ENCODE measurements at places on chromosomes 4 and X.

- DNase-seq: no peak
These were observed 30.5 kb upstream of the TCEAL4 start for GRCh38 chrX:103554687-103555424.

- DNase-seq: no peak
These were observed 931.1 kb upstream of the TENM3 start for GRCh38 chr4:181312066-181312465.

DNA sequence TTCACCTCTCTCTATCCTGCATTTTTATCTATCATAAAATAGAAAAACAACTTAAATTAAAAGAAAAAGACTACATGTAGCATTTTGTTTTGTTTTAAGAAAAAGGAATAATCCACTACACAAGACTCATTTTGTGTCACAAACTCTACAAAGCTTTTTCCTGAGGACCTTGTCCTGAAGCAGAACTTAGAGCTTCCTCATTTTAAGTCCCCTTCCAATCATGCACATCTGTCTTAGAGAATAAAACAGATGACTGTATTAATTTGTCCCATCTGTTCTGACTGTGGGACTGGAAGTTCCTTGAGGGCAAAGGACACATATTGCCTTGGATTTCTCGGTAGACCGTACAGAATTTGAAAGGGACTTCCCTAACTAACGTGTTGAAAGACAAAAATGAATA is 218.5 kb downstream of the COL25A1 start:
- DNase-seq: no peak

- DNase-seq: no peak
These were observed 24.3 kb downstream of the CXCL13 start for GRCh38 chr4:77629885-77630284.

DNA sequence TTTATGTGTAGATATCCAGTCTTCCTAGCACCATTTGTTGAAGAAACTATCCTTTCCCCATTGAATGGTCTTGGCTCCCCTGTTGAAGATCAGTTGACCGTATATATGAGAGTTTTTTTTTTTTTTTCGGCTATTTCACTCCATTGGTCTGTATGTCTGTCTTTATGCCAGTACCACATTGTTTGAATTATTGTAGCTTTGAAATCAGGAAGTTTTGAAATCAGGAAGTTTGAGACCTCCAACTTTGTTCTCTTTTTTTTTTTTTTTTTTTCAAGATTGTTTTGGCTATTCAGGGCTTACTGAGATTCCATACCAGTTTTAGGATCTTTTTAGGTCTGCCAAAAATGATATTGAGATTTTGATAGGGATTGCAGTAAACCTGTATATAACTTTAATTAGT is 4.3 kb upstream of the SCD5 start:
- no peak for DNase-seq

DNA sequence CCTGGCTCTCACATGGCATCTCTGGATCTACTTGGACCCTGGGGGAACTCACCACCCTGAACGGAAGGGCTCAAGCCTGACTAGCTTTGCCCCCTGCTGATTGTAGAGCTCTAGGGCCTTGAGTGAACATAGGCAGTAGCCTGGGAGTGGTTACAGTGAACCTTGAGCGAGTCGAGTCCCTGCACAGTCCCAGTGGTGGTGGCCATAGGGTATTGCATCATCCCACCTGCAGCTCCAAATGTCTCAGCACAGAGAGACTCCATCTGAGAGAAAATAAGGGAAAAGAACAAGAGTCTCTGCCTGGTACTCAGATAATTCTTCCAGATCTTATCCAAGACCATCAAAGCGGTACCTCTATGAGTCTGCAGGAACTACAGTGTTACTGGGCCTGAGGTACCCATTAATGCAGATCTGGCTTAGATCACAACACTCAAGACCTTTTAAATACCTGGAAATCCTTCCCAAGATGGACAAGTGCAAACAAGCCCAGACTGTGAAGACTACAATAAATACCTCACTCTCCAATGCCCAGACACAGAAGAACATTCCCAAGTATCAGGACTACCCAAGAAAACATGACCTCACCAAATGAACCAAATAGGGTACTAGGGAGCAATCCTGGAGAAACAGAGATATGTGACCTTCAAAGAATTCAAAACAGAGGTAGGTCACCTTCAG is 167.5 kb upstream of the TET2 start:
- no peak for DNase-seq

DNA sequence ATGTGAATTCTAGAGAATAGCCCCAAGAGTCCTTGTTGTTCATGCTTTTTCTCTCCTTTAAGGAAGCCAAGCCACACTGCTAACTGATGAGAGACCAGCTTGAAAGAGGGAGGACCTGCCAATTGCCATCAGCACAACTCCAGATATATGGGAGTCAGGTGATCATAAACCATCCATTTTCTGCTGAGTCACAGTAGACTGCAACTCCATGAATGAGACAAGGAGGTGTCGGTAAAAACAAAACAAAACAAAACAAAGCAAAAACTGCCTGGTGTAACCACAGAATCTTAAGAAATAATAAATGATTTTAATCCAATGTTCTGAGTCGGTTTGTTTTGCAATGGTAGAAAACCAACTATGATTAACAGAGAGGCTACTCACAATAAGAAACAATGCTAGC is 837.3 kb downstream of the PCDH7 start:
- DNase-seq: no peak

- no peak for DNase-seq
These were observed 36.6 kb downstream of the PCGF3 start for GRCh38 chr4:742096-742741.

DNA sequence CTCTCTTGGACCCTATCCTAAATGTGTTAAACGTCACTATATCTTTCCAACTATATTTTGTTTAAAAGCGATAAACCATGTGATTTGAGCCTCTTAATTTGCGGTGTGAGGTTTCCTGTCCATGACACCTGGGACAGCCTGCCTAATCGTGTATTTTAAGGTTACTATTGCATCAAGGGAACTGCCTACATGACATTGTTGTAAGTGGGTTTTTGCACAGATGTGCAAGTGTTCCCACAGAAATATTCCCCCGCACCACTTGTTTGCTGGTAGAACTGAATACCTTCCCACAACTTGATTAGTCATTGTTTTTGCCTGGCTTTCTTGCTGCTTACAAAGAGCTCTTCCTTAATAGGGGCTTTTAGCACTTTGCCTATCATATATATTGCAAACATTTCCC is 5.1 kb upstream of the FAM184B start:
- DNase-seq: no peak

- no peak for DNase-seq
These were observed 63.5 kb upstream of the ARHGAP36 start for GRCh38 chrX:130994671-130995070.

DNA sequence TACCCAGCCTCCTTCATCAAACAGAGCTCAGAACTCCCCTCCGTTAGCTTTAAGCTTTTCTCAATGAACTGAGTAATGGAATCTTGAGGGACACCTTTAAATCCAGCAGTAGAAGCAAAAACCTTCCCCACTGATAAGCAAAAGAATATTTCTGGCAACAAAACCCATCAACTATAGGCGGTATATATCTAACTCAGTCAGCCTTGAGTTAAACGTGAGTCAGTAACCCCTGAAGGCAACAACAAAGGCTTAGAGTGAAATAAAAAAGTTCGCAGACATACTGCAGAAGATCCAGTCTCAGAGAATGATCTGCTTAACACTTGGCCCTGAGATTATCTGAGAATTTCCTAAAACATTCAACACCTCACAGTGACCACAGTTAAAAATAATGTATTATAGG is 77.2 kb downstream of the DMD start:
- DNase-seq: no peak

- no peak for DNase-seq
These were observed 789.5 kb downstream of the TECRL start for GRCh38 chr4:63619771-63620170.

GRCh38 chr4:168631241-168632162 is 134.7 kb downstream of the PALLD start:
- DNase-seq: no peak

- no peak for DNase-seq
These were observed 345.8 kb upstream of the SPANXN1 start for GRCh38 chrX:144901521-144901920.

- DNase-seq: no peak
These were observed 280.3 kb downstream of the INPP4B start for GRCh38 chr4:142565771-142566170.

GRCh38 chr4:154126276-154126675 is 337.4 kb upstream of the SFRP2 start:
- DNase-seq: no peak

Measured in SHP77 treated with DMSO at 0.1 percent for 48 hours (cell line).